ENCODE measurements at places on chromosomes 7 and 10.

- DNase-seq = no peak
Observed at GRCh38 chr7:28406192-28406591, 6.1 kb upstream of the CREB5 start.

DNA sequence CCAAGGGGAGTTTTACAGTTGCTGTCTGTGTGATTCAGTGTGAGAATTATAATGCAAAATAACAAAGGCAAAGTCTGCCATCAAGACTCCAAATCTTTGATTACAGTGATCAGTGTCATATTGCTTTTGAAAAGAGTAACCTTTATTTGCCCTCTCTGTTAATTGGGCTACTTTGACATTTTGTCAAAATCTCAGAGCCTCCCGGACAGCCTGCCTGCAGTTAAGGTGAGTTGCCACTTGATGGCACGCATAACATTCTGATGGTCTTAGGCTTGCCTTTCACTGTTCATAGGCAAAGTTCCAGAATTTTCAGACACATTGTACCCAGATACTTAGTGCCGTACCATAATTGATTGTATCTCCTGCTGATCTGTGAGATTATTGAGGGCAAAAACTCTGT, 253.5 kb downstream of the ABCA13 start:
- no peak for DNase-seq

- no peak for DNase-seq
Observed at GRCh38 chr10:9634466-9634865, 1383.2 kb upstream of the CELF2 start.

GRCh38 chr7:139995017-139995915, 67.5 kb downstream of the PARP12 start:
- DNase-seq = no peak

- no peak for DNase-seq
Observed at GRCh38 chr7:135273581-135273980, 39.9 kb downstream of the STRA8 start.

DNA sequence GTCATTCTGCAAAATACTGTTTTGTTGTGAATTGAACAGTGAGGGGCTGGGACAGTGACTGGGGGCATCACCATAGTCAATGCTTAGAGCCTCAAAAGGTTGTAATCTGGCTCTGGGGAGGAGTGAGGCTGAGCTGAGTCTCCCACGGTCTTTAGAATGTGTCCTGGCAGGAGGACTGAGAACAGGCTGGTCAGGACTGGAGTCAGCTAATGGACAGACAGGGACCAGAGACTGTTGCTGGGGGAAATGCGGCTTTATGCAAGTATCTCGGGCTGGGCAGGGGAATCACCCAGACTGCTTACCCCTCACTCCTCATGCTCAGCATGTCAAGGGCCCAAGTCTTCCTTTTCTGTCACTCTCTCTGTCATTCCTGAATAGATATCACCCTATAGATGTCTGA, 346.5 kb downstream of the TYW1 start:
- DNase-seq = no peak

GRCh38 chr7:134740376-134740775, 39.1 kb upstream of the CALD1 start:
- no peak for DNase-seq

DNA sequence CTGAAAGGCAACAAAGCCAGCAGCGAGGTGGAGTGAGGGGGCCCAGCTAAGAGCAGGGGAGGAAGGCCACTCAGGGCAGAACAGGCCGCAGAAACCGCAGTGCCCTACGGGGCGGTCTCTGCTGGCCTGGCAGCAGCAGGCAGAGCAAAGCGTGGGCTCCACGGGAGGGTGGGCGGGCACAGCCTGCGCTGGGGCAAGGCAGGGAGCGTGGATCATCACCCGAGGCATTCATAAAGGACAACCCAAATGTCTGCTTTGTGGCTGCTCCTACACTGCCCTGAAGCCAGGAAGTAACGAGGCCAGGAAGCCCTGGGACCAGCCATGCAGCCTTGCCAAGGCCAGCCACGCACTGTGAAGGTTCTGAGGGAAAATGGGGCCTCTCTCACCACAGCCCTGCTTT, 127.5 kb downstream of the MAD1L1 start:
- no peak for DNase-seq

DNA sequence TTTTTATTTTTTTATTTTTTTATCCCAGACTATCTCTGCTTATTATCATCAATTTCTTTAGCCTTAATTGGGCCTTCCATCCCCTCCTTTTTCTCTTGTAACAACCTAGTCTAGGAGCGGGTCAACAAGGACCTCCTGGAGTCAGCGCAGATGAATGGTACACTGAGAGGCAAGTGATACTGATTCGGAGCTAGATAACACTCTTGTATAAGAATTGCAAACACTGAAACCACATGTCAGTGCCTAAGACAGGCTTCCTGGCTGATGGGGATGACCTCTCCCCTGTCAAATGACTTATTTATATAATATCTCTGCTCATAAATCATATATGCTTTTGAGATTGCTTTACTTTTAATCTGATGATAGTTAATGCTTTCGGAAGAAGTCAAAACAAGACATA, 22.7 kb downstream of the BPGM start:
- no peak for DNase-seq

DNA sequence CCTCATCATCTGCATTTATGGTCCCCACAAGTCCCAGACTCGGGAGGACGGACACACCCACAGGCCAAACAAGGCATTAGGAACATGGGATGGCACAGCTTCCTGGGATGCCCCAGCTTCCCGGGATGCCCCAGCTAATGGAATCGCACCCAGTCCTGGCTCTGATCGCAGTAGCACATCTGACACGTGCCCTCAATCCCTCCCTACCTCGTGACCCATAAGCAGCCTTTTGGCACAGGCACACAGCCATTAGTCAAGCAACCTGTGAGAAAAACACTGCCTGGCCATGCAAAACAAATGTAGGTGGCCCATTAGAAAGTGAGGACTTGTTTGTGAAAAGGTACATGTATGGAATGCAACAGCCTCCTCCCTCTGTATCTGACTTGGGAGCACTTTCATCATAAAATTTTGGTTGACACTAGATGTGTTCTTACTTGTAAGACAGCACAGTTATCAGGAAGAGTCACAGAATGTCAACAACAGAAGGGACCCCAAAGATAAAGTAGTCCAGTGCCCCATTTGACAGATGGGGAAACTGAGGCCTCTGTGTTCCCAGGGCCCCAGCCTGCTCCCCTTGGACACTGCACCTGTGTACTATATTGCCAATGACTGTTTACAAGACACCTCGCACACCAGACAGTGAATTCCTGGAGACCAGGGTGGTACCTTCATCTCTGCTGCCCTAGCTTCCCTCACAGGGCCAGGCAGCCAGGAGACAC, 34.4 kb downstream of the DLG5 start:
- no peak for DNase-seq

GRCh38 chr7:100951172-100951571, 1.8 kb downstream of the MUC3A start:
- no peak for DNase-seq

- no peak for DNase-seq
Observed at GRCh38 chr10:78915190-78915518, 153.6 kb upstream of the ZMIZ1 start.

DNA sequence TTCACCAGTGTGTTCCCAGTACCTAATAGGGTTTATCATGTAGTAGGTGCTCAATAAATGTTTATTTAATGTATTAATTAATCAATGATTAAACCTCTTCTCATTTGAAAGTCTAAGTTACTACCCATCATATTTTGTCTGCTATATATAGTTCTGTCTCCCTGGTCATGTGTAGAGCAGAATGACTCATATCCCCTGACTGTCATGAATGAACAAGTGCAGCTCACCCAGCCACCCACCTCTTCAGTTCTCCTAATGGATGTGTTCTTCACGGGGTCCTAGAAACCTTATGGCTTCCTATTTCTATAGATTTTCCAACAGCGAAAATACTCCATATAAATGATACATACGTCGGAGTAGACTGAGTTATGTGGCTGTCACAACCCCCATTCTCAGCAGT, 64.5 kb downstream of the HIF1AN start:
- DNase-seq = no peak

DNA sequence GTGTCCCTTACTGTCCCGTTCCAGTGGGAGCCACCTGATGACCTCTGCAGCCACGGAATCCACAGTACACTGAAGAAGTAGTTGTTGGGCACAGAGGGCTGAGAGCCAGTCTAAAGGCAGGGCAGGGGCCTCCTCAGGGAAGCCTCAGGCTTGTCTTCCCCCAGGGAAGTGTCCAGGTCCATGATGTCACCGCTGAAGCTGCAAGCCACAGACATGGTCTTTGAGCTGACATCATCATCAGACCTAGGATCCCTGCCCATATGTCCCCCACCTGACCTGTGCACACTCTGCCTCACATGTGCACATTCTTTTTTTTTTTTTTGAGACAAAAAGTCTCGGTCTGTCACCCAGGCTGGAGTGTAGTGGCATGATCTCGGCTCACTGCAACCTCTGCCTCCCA, 38.4 kb upstream of the ELFN1 start:
- DNase-seq = no peak

GRCh38 chr10:53209944-53210611, 437.5 kb upstream of the MBL2 start:
- no peak for DNase-seq

DNA sequence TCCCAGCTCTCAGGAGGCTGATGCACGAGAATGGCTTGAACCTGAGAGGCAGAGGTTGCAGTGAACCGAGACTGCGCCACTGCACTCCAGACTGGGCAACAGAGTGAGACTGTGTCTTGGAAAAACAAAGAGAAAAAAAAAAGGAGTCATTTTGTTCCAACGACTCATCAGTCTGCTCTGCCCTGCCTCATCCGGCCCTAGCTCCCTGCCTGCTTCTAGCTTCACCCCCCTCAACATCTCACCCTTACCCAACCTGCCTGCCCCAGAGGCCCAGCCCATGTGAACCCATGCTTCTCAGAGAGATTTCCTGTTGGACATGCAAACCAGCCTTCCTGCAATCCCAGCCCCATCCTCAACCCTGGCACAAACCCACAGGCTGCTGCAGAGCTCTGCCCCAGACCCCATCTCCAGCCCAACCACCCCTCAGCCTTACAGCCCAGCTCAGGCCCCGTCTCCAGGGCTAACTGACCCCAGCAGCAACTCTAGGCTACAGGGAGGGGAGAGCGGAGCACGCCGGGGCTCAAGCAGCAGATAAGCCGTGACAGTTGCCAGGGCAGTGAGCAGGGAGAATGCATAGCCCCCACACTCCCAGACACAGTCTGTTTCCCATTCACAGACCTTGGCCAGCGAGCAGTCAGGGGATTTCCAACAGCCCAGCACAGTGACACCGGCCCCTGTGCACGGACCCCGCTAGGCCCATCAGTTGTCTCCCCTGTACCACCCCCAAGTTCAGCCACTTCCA, 86.0 kb upstream of the KCTD7 start:
- DNase-seq = no peak

DNA sequence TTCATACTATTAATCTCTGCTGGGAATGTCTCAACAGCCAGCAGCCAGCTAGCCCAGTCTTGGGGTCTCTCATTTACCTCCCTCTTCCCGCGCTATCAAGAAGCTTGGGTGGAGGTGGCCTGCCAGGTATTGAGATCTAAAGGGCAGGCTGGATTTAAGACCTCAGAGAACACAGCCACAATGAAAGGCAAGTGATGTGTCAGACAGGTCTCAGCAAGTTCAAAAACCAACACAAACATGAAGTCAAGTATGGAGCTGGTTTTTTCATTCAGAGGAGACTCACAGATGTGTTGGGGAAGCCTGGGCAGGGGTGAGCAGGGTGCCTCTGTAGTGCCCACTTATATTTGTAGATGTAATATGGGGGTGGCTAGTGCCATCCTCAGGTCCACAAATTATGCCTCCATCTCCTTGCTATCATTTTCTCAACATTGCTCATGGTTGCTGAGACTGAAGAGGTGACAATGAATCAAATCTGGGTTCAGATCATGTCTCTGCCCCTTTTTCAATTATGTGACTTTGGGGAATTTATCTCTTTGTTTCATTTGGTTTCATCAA, 27.7 kb upstream of the CROT start:
- DNase-seq = no peak

DNA sequence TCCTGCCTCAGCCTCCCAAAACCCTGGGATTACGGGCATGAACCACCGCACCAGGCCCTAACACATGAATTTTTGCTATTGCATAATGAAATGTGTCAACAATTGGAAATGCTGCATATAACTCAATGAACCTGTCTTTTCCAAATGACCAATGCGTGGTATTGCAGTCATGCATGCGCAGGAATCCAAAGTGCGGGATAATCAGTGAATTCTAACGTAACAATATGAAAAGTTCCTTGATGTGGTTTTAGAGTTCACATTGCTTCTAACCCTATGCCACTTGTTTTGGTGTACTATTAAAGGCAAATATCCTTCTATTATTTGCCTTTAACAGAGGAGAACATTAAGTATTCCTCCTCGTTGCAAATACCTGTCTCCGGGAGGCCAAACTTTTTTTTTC, 10.5 kb downstream of the TDRD1 start:
- DNase-seq = no peak

DNA sequence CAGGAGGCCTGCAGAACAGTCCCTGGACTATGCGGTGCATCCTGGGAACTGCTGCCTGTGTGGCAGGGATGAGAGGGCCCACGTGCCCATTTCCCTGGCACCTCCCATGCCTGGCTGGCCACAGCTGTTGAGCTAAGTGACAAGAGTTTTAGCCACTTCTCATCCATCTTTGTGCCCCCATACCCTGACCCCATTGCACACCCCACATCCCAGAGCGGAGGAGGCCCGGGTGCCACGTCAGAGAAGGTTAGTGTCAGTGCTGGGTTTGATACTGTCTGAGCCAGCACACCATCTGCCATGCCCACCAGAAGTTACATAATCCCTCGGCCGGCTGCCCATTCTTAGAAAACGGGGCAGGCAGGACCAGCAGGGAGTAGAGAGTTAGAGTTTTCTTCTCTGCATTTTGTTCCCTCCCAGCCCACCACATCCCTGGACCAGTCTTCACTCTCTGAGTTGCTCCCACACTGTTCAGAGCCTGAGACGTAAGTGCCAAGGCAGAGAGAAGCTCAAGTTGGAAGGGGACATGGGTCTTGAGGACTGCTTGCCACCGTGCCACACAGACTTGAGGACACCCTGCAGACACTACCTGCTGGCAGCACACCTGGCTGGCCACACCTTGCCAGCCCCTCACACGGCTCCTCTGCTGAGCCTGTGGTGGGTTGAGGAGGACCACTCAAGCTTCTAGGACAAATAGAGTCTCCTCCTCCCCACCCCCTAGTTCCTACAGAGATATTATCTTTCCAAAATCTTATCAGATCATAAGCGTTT, 13.1 kb downstream of the UNC5B start:
- no peak for DNase-seq

GRCh38 chr7:165661-166337, 26.6 kb upstream of the FAM20C start:
- DNase-seq = no peak

DNA sequence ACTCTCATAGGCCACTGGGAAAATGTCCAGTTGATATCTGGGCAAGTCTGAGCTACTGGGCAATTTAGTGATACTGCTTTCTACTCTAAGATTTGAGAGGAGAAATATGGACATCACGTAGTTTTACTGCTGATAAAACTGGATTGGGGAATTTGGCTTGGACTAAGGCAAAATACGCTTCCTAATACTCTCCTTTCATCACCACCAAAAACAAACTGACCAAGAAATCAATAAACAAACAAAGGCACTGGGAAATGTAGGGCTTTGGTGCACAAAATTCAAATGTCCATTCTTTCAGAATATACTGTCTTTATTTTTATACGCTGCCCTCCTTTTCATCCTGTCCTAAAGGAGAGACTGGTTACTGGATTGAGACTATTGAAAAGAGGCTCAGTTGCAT, 145.1 kb upstream of the SP8 start:
- DNase-seq = no peak
